ENCODE measurements at places on chromosomes 7 and 10. TPM values are rescaled to one million over a fixed set of nuclear protein-coding genes. Genes with fewer than 3 reads are reported as not detected.

DNA sequence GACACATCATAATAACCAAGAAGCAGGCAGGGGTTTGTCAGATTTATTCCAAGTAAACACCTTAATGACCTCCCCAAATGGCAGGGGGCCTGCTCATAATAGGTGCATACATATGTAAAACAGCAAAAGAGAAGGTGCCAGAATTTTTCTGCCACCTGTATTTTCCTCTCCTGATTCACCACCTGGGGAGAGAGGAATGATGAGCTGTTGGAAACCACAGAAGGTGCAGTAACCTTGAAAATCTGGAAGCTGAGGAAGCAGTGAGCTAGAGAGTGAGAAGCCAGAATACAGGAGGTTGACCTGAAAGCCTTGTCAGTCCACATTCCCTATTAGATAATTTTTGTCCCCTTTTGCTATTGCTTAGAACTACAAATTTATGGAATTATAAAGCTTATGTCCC, 46.2 kb upstream of the PDE1C start:
- DNase-seq: no peak

DNA sequence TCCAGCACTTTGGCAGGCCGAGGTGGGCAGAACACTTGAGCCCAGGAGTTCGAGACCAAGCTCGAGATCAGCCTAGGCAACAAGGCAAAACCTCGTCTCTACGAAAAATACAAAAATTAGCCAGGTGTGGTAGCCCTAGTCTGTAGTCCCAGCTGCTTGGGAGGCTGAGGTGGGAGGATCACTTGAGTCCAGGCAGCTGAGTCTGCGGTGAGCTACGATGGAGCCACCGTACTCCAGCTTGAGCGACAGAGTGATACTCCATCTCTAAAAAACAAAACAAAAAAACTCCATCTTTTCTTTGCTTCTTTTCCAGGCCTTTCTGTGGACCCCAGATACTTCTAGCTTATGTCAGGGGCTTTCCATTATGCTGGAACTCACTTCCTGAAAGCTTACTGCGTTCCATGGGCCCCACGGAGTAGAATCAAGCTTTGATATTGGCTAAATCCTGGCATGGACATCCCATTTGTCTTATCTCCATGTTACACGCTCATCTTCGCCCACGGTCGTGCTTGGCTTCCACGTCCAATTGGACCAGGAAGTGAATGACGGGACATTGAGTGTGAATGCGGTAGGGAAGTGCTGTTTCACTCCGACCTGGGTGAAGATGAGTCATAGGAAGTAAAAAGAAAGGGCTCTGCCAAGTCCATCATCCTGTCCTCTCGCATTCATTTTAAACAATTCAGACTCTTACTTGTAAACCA, 45.7 kb downstream of the FAM171A1 start:
- DNase-seq: peak; percentile 77

- no peak for DNase-seq
These were observed 25.2 kb upstream of the BTBD16 start for GRCh38 chr10:122245897-122246296.

Gene C10orf143
- 2.0 TPM for total RNA-seq

- DNase-seq: no peak
These were observed 123.1 kb upstream of the ADO start for GRCh38 chr10:62681211-62681940.

GRCh38 chr7:116548506-116548905, 23.7 kb downstream of the CAV1 start:
- DNase-seq: no peak

DNA sequence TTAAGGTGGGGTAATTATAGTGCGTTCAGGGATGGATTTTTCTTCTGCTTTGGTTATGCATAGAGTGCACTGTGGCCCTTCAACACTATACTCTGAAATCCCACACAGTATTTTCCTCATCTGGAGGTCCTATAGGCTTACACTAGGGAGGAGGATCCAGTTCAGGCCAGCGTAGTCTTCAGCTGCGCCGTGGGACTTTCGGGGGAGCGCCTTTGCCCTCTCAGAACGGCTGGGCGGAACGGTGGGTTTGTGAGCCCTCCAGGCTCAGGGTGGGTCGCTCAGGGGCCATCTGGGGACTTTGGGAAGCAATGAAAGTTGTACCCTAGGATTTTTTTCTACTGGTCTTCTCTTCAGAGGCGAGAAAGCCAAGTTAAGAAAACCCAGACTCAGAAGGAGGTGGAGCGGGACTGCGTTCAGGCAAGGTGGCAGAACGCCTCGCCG, 652 bp upstream of the VPS26A start:
- peak; percentile 73 for DNase-seq

GRCh38 chr10:17061418-17061817, 68.2 kb downstream of the CUBN start:
- DNase-seq: peak; percentile 71

Gene EVX1
- not detected for total RNA-seq

Measured in fibroblast of lung (primary cell).